OCI-LY7 (cell line): ENCODE measurements at places on chromosomes 2 and 18.
A peak's percentile ranks its signal among the peaks of the same experiment; 100 is the strongest.

DNA sequence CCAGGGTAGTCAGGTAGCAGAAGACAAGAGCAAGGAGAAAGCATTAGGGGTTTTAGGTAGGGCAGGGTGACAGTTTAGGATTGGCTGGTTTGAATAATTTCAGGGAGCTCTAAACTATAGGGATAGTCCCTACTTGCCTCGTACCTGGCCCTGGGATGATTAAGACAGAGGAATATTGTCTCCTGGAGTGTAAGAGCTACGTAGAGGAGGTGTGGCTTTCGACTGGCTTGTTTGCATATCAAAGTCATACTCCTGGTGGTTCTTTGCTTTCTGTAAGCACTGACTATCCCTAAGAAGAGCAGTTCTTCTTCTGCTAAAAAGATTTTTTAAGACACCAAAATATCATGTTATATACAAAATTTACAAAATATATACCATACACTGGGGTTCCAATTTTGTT lies 1867.4 kb downstream of the SUCLG1 start:
- DNase-seq: no peak

- DNase-seq: no peak
Observed at GRCh38 chr2:14554849-14555545, 77.5 kb upstream of the LRATD1 start.

- DNase-seq: peak; percentile 67
Observed at GRCh38 chr2:101419096-101419663, 31.9 kb upstream of the CREG2 start.

- no peak for DNase-seq
Observed at GRCh38 chr2:178912416-178913048, 105.3 kb upstream of the TTN start.
